ENCODE measurements at places on chromosomes 11 and 22. TPM values are rescaled to one million over a fixed set of nuclear protein-coding genes. Genes with fewer than 3 reads are reported as not detected.

Gene SPON1
- 30.5 TPM for total RNA-seq

Gene MIAT
- 0.72 TPM for total RNA-seq

Gene LUZP2
- 0.07 TPM for total RNA-seq

Gene TEX54
- total RNA-seq: not detected

Gene ATP5MG
- total RNA-seq: 26.4 TPM

Gene ST14
- total RNA-seq: not detected

Gene KCNE3
- 2.6 TPM for total RNA-seq

Gene CST6
- 2.9 TPM for total RNA-seq

Gene ZFTA
- 19.2 TPM for total RNA-seq

Gene RBMXL2
- total RNA-seq: not detected

All from smooth muscle cell of the pulmonary artery (primary cell).